ENCODE measurements at places on chromosomes 11 and 22.

DNA sequence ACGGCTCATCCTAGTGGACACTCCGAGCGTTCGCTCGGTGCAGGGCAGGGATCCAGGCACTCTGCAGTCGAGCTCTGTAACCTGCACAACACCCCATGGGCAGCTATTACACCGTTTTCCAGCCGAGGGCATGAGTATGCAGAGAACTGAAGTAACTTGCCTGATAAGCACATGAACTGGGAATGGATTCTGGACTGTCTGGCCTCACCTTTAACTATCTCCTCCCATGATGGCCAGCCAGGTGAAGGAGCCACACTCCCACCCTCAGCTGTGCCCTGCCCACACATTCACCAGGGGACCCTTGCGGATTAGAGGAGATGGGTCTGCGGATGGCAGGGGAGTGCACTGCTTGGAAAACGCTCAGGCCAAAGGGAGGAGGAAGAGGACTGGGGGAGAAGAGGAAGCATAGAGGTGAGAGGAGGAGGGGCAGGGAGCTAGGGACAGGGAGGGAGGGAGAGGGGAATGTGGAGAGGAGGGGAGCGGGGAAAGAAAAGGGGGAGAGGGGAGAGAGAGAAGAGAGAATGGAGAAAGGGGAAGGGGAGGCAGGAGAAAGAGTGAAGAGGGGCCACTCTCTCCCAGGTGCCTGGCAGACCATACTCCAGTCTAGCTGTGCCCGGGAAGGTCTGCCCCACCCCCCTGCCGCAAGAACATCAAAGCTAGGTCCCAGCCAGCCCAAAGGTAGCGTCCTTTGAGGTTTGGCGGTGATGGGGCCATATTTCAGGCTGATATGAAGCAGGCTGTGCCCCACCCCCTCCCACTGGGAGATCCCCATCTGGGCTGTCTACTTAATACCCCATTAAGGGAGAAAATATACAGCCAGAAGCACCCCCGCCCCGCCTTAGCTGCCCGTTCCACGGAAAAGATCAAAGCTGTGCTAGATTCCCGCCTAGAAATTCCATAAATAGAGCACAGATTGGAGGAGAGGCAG is 33.2 kb upstream of the TCF20 start:
- DNase-seq = no peak

GRCh38 chr11:25566298-25567200 is 765.4 kb upstream of the ANO3 start:
- DNase-seq = no peak

- DNase-seq = no peak
Measured at GRCh38 chr11:104152941-104153505, 10.9 kb downstream of the PDGFD start.

- DNase-seq = no peak
Measured at GRCh38 chr22:44775862-44776261, 23.5 kb downstream of the ARHGAP8 start.

- DNase-seq = no peak
Measured at GRCh38 chr11:73070653-73071052, 71.5 kb downstream of the FCHSD2 start.

- DNase-seq = no peak
Measured at GRCh38 chr22:27874185-27874584, 44.9 kb downstream of the PITPNB start.

GRCh38 chr11:31652528-31652927 is 143.0 kb downstream of the ELP4 start:
- no peak for DNase-seq

GRCh38 chr11:115501502-115501892 is 2.7 kb downstream of the CADM1 start:
- no peak for DNase-seq

DNA sequence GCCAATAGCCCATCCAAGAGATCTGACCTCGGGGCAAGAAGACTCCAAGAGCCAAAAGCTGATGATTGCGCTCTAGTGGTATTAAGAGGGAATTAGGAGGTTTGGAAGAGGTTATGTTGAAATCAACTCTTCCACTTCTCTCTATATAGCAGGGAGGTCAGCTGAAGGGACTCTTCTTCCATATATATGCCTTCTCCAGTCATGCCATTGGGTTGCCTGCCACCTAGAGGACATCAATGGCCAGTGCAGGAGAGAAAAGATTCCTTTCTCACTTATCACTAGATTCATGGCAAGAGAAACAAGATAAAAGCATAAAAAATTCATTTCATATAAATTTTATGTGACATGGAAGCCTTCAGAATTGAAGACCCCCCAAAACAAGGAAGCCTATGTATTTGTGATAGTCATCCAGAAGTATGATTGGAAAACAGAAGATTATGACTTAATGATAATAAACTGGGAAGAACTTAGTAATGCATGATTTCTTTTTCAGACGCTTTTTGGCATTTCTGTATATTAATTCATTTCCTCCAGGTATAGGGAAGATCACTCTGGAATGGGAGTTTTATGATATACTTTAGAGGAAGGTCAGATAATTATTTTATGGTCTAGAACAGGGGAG is 435.1 kb upstream of the DDI1 start:
- no peak for DNase-seq

DNA sequence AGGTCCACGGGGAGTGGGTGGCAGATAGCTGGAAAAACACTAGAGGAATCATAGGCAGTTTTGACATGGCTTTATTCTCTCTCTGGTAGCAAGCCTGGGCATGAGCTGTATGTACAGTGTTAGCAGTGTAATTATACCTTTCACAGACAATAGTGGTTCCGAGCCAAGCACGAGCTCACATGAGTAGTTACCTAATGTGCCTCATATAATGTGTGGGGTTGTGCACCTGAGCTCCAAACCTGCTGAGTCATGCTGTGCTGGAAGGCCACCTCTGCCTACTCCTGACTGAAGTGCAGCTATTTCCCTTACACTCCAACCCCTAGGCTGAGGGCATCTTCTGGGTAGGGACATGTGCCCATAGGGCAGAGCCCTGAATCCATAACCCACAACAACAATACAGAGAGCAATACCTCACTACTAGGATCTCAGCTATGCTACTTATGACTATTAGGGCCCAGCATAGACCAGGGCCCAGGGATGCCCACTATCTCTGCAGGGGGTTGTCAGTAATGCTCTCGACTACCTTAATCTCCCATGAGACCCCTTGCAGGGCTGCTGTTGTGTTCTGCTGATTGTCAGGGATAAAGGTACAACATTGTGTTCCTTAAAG is 432.1 kb downstream of the DYNC2H1 start:
- no peak for DNase-seq

GRCh38 chr11:118530180-118530682 is 761 bp upstream of the TMEM25 start:
- DNase-seq = no peak

DNA sequence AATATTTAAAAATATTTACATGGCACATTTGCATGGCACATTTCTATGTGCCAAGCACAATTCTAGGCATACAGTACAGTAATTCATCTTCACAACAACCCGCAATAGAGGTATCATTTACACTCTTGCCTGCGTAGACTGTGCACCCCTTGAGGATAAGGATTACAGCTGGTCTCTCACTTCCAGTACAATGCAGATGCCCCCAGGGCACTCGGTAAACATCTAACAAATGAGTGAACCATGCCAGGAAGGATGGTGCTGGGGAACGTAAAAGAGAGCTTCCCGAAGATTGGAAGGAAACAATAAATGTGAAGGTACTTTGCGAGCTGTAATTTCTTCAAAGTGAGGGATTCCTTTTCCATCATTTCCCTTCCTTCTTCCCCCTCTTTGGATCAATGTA is 1.3 kb downstream of the PRPF19 start:
- no peak for DNase-seq

DNA sequence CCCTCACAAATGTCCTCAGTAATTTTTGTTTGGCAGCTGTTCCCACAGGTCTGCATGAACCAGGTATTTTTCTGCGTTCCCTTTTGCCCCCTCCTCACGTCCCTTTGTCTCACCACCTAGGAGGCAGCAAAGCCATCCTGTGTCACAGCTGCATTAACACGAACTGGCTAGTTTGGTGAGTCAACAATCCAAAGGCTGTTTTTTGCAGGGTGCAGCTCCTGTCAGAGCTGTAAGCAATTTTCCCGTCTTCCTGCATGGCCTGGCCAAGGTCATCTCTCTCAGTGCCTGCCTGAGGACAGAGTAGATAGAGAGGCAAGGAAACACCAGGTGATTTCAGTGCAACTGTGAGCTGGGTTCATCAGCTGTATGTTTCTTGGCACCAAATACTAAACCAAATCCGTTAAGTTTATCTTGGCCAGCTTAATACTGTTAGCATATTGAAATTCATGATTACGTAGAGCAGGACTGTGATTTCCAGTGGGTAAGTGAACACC is 20.6 kb upstream of the VSIG10L2 start:
- no peak for DNase-seq

GRCh38 chr11:126821827-126822226 is 178.7 kb downstream of the KIRREL3 start:
- DNase-seq = no peak

DNA sequence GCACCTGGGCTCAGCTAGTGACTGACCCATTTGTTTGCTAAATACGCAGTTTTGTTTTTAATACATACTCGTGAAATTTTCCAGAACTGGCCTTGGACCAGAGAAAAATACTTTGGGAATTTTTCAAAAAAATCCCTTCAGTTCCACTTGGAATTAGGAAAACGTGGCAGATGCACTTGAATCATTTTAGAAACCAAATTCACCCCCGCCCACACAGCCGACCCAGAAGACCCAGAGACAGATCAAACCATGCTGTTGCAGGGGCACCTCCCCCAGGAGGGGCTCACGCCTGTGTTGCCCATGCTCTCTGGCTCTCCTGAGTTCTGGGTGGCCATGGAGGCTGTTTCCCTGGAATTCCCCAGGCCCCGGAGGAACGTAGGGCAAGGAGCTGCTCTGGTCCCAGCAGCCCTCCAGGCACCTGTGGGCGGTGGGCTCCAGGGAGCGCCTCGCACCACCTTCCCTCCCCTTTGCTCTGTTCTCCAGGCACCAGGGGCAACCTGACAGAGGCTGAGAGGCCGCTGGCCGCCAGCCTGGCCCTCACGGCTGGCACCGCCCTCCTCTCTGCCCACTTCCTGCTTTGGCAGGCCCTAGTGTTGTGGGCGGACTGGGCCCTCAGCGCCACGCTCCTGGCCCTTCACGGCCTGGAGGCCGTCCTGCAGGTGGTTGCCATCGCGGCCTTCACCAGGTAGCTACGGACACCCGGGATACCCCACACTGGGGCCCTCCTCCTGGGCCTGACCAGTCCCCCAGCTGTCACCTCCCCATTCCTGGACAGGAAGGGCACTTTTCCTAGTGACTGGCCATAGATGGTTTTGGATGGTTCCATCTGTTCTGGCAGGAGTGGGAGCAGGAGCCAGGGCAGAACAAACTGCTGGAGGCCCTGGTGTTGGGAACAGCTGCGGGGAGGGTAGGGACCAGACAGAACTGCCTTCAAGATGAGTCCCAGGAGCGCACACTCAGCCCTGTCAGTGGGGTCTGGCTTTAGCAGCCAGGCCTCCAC is 3.3 kb upstream of the EPS8L2 start:
- no peak for DNase-seq

DNA sequence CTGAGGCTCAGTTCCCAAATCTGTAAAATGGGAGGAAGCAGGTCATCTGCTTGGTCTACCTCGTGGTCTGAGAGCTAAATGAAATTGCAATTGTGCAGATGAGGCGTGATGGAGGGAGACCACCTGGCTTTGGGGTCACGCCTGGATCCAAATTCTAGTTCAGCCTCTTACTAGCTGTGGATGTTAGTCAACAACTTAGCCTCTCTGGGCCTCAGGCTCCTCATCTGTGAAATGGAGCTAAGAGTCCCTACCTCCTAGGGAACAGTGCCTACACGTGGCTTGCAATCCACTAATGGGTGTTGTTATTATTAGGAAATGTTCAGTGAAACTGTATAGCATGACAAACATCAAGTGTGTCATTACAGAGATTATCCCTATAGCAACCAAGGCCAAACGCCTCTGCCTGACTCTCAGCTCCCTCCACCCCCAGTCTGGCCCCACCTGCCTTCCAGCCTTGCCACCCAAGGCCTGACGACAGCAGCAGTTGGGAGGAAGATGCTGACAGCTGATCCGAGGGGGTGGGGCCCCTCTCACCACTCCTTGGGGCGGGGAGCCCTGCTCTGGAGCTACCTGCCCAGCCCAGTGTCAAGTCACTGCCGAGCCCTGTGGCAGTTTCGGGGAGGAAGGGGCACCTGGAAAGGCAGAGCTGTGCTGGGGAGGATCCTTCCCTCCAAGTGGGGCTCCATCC is 1.7 kb upstream of the RHOD start:
- no peak for DNase-seq

- DNase-seq = no peak
Measured at GRCh38 chr11:37612146-37612545, 1014.1 kb upstream of the RAG2 start.

DNA sequence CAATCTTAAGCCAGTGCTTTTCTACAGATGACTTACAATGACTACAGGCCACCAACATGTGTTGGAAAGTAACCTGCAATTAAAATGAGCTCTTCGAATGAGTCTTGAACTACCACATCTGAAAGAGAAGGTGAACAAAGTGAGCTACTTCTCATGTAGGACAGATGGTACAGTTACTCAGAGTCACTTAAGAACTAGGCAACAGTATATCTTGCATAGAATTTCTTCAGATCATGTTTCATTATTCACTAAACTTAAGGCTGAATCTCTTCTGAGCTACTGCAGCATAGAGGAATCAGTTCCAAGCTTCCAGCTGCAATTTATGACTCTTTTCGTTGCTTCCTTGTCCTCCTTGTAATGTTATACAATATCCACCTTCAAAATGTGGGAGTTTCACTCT is 270.9 kb downstream of the TTC28 start:
- no peak for DNase-seq

DNA sequence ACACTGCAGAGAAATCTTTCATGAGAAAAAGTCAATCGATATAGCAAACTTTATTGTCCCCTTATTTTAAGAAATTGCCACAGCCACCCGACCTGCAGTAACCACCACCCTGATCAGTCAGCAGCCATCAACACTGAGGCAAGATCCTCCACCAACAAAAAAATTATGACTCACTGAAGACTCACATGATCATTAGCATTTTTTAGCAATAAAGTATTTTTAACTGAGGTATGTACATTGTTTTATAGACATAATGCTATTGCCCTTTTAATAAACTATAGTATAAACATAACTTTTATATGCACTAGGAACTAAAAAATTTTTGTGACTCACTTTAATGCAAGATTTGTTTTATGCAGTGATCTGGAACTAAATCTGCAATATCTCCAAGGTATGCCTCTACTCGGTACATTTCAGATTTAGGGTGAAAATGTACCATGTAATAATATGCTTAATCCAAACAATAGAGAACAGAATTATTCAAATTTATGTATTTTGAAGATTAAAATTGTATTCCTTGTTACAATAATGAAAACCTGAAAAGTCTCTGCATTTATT is 79.2 kb upstream of the CEP126 start:
- DNase-seq = no peak

- DNase-seq = no peak
Measured at GRCh38 chr11:10617551-10617950, 49.1 kb upstream of the LYVE1 start.

DNA sequence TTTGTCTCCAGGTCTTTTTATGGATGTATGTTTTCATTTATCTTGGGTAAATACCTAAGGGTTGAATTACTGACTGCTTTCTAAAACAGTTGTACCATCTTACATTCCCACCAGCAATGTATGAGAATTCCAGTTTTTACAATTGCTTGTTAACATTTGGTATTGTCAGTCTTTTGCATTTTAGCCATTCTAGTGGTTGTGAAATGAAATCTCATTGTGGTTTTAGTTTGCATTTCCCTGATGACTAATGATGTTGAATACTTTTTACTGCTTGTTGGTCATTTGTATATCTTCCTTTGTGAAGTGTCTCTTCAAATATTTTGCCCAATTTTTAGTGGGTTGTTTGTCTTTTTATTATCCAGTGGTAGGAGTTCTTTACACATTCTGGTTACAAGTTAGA is 92.8 kb downstream of the ARFGAP2 start:
- DNase-seq = no peak

GRCh38 chr11:12729941-12730340 is 55.7 kb downstream of the TEAD1 start:
- no peak for DNase-seq
